ENCODE measurements at places on chromosomes 4 and X.

DNA sequence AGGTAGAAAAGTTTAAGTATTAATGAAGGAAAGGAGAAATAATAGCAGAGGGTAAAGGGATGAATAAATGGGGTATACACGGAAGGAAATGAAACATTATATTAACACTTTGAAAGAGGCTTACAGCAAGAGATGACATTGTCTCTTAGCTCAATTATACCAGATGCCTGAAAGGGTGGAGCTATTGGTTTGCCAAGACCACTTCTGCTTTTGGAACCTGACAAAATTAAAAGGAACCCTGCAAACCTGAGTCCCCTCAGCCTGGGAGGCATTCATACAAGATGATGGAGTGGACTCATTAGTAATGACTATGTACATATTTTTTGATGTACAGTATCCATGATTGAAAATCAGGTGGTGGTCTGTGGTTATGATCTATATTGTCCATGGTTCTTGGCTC is 45.1 kb upstream of the HPF1 start:
- DNase-seq = no peak

GRCh38 chr4:48081196-48081595 is 52.9 kb downstream of the TXK start:
- DNase-seq = no peak

DNA sequence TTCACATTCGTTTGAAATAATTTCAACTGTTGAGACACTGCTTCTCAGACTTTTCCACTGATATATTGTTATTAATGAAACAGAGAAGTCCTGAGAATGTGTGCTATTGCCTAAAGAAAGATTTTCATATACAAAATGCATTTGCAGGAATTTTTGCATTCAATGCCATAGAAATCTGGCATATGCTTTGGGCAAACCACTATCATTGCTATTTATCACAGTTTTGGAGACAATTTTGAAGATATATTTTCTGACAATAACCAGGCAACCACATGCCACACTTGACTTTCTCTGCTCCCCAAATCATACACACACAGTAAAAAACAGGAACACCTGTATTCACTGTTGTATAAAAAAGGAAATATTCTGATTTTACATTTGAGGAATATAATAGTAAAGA is 1303.7 kb upstream of the IGFBP7 start:
- no peak for DNase-seq

DNA sequence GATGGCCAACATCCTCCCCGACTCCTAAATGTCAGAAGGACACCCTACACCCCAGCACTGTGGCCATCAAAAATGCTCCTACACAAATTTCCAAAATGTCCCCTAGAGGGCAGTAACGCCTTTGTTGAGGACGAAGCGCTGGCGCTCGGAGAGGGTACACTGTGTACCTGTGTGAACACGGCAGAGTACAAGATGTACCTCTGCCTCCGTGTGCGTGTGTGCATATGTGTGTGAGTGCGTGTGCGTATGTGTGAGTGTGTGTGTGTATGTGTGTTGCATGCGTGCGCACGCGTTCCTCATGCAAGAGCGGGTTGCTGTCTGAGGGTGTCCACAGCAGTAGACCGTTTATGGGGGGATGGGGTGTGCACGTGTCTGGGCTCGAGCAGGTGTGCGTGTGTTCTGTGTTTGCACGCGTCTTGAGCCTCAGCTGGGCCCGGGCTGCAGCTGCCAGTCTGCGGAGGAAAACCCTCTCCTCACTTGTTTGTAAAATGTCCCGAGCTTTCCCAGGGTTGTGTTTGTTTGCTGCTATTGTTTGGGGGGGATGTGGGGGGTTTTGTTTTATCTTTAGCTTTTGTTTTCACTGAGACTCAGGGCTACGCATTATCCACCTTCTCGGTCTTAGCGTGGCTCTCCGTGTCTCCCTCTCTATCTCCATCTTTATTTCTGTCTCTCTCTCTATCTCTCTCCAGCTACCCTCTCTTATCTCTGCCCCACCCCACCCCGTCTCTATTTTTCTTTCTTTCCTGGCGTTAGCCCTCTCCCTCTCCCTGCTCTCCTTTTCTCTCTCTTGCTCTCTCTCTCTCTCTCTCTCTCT is 10.4 kb upstream of the TSPYL2 start:
- peak; percentile 68 for DNase-seq

DNA sequence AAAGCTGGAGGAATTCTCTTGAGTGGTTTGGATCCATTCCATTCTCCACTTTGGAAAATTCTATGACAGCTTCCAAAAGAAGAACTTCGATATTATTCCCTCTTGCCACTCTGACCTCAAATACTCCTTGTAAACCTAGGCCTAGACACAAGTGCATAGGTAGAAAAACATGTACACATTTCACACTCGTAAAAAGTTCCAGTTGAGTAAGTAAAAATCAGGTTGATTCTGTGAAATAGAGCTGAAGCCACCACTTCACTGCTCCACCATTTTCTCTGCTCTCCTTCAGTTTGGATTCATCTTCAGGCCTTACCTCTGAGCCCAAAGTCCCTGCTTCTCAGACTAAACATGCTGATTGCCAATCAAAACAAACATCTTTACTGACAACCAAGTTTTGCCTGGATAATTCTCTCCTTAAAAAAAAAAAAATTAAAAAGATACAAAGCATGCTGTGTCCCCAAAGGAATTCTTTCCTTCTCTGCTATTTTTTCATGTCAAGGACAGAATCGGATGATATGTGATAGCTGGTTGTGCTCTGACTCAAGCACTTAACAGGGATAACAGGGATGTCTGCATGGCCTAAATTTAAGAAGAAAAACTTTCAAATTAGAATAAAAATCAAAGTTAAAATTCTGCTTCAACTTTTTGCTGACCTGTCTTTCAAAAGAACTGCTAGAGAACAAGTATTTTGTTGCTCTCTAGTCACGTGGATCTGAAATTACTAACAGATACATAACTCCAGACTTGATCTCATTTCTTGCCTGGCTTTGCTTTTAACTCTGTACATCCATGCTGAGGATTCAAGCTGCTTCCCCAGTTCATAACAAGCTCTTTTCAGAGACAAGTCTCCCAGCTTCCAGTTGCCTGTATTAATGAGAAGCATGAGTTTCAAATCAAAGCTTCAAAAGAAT is 420.9 kb upstream of the INTU start:
- DNase-seq = no peak

- DNase-seq = no peak
These were observed 48.7 kb upstream of the SLC4A4 start for GRCh38 chr4:71290074-71290473.

DNA sequence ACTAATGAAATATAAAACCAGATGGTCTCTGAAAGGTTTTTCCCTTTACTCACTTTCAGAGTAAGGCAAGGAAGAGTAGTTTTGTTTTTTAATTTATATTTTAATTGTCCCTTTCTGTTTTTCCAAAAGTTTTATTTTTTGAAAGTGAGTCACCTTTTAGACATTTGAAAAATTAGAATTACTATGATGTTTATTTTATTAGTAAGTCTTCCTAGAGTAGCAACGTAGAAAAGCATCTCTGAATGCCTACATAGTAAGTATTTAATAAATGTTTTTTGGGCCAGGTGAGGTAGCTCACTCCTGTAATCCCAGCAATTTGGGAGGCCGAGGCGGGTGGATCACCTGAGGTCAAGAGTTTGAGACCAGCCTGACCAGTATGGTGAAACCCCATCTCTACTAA is 51.1 kb downstream of the TET2 start:
- DNase-seq = no peak

- DNase-seq = no peak
These were observed 163.1 kb upstream of the MAB21L2 start for GRCh38 chr4:150418757-150419410.

DNA sequence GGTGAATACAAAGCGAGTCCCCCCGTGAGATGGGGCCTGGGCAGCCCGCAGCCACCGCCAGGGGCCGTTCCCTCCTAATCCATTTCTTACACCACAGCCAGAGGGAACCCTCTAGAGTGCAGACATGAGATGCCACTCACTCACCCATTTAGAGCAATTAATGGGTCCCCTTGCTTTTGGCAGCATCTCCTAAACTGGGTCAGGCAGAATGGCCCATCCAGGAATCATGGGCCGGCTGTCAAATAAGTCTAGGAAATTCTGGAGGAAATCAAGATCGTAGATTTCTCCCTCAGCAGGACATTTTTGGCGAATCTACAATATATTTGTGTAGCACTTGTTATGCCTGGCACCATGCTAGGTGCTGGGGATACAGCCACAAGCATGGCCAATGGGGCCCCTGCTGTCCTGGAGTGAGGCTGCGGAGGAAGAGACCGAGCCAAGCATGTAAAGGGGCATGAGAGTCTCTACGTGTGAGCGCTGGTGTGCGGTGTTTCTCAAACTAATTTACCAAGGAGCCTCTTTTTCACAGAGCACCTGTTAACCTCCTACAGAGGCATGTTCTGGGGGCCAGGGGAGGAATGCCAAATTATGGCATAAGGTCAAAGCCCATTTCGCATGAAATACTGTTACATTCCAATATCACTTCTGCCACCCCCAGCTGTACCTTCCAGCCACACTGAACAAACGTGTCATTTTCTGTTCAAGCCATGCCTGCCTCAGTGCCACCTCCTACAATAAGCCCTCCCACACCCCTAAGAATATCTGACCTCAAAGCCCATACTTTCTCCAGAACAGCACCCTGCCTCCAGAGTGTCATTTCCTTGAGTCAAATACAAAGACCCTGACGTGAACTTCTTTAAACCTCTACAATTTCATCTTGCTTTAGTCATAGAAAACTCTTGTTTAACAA is 28.1 kb upstream of the JAKMIP1 start:
- DNase-seq = no peak

DNA sequence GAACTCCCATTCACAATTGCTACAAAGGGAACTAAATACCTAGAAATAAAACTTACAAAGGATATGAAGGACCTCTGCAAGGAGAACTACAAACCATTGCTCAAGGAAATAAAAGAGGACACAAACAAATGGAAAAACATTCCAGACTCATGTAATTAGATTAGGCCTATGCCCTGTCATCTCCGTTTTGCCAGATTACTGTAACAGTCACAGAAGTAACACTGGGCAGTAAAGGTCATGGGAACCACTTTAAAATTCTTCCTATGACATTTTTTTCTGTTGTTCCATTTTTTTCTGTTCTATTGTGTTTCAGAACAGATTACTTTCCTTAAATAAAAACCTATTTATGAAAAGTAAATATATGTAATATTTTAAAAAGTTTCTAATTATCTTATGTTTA is 199.4 kb upstream of the CENPE start:
- no peak for DNase-seq

DNA sequence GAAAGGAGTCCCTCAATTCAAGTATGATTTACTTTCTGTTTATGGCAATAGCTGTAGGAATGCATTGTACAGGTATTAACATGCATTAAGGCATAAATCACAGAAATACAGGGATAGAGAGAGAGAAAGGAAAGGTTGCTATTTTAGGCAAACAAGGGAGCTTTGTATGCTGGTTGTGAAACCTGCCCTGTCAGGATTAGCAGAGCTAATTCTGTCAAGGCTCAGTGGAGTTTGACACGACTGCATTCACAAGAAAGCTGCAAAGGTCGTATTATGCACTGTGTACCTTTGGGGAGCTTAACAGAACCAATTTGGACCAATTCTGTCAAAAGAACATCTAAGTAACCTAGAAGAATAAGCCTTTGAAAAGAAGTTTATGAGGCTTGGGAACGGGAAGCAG is 239.3 kb downstream of the GRIA2 start:
- no peak for DNase-seq

GRCh38 chr4:34854451-34854850 is 1389.9 kb downstream of the ARAP2 start:
- DNase-seq = no peak

Data from GM20000 (cell line).